ENCODE measurements at places on chromosomes 5 and 9. TPM values are rescaled to one million over a fixed set of nuclear protein-coding genes. Genes with fewer than 3 reads are reported as not detected.

Gene CFAP157
- total RNA-seq = not detected

- no peak for DNase-seq
Measured at GRCh38 chr9:90974016-90974415, 172.4 kb downstream of the SYK start.

- no peak for DNase-seq
Measured at GRCh38 chr5:103086547-103086946, 33.4 kb downstream of the GIN1 start.

Gene SLC36A3
- not detected for total RNA-seq

Gene SLC46A2
- total RNA-seq = not detected

DNA sequence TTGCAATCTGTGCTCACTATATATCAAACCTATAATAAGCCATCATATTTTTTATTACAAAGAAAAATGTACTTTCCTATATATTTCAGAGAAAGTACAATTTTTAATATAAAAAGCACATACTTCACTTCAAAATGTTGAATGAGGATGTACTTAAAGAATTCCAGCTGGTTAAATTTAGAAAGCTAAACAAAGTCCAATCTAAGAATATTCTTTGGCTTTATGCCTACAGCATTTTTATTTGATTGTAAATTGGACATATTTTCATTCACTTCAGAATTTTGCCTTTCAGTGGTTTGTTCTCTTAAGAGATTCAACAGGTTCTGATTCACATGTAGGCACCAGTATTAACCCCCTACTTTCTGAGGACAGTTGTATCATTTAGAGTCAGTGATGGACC, 533.8 kb downstream of the CAAP1 start:
- no peak for DNase-seq

- DNase-seq = no peak
Measured at GRCh38 chr9:132908635-132909034, 29.9 kb downstream of the SPACA9 start.

DNA sequence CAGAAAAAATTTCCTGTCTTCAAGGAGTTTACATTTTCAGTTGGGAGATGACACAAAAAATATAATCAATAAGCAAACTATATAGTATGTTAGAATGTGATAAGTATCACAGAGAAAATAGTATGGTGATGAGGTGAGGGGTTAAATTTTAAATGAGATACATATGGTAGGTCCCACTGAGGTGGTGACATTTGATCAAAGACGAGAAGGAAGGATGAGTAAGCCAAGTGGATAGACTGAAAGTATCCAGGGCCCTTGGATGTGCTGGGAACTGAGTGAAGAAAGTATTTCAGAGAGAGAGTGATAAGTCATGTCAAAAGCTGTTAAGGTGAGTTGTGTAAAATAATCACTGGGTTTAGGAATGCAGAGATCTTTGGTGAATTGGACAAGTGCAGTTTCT, 3.5 kb downstream of the CCDC192 start:
- no peak for DNase-seq

GRCh38 chr5:92041911-92042660, 659.0 kb upstream of the ARRDC3 start:
- no peak for DNase-seq

Gene FABP6
- total RNA-seq = not detected

- no peak for DNase-seq
Measured at GRCh38 chr5:125150041-125150669, 403.7 kb upstream of the ZNF608 start.

- no peak for DNase-seq
Measured at GRCh38 chr9:34985311-34985899, 4.1 kb upstream of the DNAJB5 start.

Gene DPYSL3
- 45.3 TPM for total RNA-seq

Gene PCDHGA6
- total RNA-seq = 4.7 TPM

GRCh38 chr5:179166886-179167841, 107.0 kb downstream of the ZNF354C start:
- DNase-seq = no peak

- DNase-seq = no peak
Measured at GRCh38 chr9:111582888-111583287, 16.6 kb downstream of the PTGR1 start.

DNA sequence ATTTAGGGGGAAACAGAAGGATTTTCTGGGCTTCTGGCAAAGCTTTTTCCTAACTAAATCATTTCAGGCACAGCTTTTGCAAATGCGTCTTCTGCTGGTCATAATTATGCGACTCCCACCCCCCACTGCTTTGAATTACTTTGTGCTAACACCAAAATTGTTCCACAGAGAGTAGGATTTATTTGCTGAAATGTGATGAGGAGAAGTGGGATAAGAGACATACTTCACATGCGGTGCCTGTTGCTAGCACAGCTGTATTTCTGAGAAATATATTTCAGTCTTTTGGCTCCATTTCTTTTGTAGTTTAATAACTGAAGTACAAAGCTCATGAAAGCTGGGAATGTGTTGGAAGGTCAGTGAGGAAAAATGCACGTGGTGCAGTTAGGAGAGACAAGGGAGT, 83.2 kb upstream of the TAS2R1 start:
- no peak for DNase-seq

DNA sequence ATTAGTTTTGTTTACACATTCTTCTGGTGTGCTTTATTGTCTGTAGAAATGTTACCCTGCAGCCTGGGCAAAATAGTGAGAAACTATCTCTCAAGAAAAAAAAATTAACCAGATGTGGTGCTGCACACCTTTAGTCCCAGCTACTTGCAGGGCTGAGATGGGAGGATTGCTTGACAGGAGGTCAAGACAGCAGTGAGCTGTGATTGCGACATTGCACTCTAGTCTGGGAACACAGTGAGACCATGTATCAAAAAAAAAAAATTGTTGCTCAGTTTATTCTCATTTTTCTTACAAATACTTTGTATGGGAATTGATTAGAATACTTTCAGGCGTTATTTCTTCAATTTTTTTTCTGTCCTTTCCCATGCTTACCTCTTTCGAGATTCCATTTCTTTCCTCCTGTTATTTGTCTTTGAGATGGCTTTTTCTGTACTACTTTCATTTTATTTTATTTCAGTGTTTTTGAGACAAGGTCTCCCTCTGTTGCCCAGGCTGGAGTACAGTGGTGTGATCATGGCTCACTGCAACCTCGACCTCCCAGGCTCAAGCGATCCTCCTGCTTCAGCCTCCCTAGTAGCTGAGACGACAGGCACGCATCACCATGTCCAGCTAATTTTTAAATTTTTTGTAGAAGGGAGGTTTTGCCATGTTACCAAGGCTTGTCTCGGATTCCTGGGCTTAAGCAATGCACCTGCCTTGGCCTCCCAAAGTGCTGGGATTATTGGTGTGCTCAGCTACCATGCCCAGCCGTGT, 24.9 kb downstream of the TENT2 start:
- no peak for DNase-seq

GRCh38 chr9:84751921-84752320, 82.4 kb downstream of the NTRK2 start:
- DNase-seq = no peak

DNA sequence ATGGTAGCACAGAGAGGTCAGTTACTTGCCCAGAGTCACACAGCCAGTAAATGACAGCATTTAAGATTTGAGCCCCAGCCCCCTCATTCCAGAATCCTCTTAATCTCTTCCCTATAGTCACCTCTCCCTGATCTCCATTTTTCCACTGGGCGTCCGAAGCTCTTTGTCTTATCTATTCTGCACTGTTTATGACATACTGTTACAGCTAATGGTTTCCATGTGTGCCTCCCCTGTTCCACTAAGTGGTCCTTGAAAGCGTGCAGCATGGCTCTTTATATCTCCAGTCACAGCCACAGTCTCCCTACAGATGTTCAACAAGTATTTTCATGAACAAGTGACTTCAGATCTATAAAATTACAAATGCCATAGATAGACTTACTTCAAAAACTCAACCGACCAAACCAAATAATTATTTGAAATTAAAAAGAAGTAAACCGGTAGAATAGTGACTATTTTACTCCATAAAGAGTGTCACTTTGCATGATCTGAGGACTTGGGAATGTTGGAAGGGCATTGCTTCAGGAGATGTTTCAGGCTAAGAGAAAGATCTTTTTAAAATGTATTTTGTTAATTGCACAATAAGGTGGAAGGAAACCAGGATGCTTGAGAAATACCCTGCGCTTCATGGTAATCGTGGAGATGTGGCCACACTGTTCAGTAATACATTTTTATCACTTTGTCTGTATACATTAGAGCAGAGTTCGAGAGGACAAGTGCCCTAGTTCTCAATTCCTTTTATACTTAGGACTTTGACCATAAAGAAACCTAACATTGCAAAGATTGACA, 237.2 kb downstream of the FBXL7 start:
- no peak for DNase-seq

- no peak for DNase-seq
Measured at GRCh38 chr5:157431544-157432200, 28.3 kb upstream of the NIPAL4 start.

Gene GAS1
- 78.6 TPM for total RNA-seq

DNA sequence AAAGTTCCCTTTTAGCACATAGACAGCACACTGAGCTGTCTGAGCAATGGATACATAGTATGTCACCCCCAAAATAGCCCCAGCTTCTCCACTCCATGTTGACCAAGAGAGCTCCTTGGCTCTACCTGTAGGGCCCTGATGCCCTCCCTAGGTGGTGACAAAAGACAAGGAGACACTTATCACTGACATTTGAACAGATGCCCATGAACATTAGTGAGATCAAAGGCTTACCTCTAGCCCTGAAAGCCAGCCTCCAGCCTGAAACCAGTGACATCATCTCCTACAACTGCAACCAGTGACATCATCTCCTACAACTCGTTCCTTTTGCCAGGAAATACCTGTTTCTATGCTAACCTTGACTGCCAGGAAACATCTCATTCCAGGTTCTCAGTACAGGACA, 122.7 kb downstream of the FSTL4 start:
- DNase-seq = no peak

Gene GHR
- total RNA-seq = 10.9 TPM

- no peak for DNase-seq
Measured at GRCh38 chr9:34783951-34784487, 74.1 kb upstream of the CCL21 start.

Gene CLIC3
- 6.5 TPM for total RNA-seq

GRCh38 chr9:37587521-37587920, 4.9 kb downstream of the TOMM5 start:
- no peak for DNase-seq

Gene TLR4
- total RNA-seq = 13.4 TPM

Gene GAPVD1
- total RNA-seq = 30.5 TPM

GRCh38 chr9:129458663-129459546, 162.0 kb downstream of the C9orf50 start:
- DNase-seq = no peak

DNA sequence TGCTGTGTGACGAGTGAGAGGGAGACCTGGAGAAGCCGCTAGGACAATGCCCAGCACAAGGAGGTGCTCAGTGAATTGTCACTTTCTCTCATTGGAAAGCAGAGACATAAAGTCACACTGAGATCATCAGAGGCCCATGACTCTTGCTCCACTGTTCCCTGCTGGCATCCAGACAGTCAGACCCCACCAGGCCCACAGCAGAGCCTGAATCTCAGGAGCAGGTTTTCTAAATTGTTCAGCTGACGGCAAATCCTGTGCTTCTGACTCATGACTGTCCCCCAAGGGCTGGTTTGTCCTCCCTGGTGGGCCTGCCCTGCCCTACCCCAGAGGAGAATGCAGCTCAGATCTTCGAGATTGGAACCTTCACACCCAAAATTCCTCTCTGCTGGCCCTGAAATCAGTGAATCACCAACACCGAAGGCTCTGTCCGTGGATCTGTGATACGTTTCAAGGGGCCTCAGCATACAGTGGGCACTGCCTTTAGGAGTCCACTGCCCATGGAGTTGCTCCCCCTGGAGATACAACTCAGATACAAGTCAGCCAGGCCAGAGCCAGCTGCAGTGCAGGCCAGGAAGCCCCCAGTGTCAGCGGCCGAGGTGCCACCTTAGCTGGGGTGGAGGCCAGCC, 2.7 kb downstream of the PTGES start:
- no peak for DNase-seq

DNA sequence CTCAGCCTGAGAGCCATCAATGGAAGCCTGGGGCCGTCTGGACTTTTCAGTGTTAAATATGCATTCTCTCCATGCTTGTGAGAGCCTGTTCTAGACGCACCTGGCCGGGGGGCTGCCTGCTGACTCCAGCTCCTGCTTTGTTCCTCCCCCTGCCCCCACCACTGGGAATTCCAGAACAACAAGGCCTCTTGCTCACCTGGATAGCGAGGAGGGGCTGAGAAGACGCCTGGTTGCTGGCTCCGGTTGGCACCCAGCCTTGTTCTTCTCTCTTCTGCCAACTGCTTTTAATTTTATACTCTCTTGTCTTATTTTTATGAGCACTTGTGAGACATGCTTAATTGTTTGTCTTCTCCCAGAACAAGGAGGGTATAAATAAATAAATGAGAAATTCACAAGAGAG, 15.0 kb upstream of the RAPGEF1 start:
- DNase-seq = no peak

DNA sequence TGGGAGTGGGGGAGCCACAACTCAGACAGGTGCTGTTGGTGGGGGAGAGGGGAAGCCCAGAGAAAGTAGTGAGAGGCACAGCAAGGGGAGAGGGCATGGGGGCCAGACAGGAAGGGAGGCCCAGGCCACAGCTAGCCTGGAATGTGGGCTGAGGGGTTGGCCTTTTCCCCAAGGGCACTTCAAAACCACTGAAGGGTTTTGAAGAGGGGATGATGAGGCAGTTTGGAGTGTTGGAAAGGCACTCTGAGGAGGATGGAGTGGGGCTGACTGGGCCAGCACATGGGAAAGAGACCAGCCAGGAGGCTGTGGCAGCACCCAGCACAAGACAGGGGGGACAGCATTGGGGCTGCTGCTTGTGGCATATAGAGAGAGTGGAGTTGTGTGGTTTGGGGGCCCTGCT, 3.8 kb downstream of the PSD2 start:
- DNase-seq = no peak

GRCh38 chr9:79012561-79012960, 559.2 kb upstream of the TLE4 start:
- no peak for DNase-seq

GRCh38 chr5:168159425-168159824, 132.0 kb upstream of the WWC1 start:
- DNase-seq = no peak

DNA sequence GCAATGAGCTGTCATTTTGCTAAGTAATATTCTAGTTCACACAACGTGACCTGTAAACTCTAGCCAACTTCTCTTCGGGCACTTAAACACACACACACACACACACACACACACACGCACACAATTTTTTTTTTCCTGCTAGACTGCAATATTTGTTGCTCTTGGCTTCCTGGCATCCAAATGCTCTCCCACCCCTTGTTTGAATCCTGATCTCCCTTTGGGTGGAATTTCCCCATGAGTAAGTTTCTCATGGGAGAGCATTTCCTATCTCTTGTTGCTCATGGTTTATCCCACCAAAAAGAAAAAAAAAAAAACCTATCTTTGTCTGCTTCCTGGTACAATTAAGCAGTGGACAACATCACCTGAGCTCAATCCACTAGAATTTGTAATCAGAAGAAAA, 54.7 kb upstream of the TSLP start:
- no peak for DNase-seq
